ENCODE measurements at places on chromosomes 6 and 20.

DNA sequence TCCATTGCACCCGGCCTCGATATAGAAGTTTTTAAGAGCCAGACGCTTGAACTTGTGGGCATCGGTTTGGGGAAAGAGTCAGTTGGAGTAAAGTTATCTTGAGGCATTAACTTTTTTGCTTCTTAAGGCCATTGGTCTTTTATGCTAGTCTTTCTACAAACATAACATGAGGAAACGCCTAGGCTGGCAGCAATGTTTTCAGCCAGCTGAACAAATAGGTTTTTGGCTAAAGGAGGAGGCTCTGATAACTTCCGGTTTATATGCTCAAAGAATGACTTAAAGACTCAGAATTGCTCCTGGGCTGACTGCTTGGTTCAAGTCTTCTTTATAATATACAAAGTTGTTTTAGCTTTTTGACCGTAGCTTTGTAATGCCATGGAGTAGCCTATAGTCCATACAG, 46.2 kb downstream of the HLA-C start:
- no peak for DNase-seq

DNA sequence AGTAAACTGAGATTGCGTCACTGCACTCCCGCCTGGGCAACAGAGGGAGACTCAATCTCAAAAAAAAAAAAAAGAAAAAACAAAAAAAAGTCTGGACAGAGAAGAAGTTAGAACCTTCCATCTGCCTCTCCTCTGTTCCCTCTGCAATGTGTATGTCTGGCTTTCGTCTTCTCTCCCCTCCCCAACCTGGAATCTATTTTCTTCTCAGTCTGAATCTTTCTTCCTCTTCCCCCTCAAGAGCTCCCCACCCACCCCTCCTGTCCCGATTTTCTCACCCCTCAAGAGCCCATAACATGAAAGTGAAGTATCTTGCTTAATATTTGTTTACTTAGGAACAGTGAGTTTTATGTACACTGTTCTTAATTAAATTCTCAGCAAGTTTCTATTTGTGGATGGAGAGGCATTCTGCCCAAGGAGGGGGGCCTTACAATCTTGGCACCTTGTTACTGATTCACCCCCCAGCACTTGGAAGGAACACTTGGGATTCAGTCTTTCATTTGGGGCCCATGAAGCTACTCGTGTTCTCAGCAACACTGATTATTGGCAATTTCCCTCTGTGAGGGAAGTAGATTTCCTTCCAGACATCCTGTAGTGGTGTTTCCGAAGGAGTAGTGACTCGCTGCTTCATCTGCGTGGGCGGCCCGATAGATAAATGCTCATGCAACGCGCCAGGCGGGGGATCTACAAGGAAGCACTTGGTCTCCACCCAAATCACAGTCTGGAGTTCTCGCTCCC, 69.3 kb upstream of the SRSF6 start:
- no peak for DNase-seq

DNA sequence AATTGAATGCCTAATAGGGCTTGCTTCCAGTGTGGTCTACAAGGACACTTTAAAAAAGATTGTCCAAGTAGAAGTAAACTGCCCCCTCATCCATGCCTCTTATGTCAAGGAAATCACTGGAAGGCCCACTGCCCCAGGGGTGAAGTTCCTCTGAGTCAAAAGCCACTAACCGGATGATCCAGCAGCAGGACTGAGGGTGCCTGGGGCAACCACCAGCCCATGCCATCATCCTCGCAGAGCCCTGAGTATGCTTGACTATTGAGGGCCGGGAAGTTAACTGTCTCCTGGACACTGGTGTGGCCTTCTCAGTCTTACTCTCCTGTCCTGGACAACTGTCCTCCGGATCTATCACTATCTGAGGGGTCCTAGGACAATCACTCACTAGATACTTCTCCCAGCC, 411.5 kb downstream of the TENT5A start:
- no peak for DNase-seq

GRCh38 chr6:90301816-90302215, 5.2 kb upstream of the BACH2 start:
- no peak for DNase-seq

GRCh38 chr6:149318581-149319286, 1.2 kb downstream of the TAB2 start:
- DNase-seq = no peak

DNA sequence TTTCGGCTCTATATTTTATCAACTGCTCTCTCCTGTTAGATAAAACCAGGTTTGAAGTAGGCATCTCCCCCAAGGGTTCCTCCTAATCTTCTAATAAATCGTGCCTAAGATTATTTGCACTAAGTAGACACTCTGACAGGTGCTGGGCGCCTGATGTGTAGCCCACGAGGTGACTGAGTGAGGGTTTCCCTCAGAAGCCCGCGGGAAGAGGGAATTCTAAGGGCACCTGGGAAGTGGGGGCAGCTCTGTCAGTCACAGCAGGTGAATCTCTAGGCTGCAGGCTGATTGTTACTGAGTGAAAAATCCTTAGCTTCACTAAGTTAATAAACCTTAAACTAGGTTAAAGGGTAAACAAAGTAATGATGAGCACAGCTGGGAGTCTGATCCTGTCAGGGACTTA, 68.2 kb downstream of the PXDC1 start:
- no peak for DNase-seq

DNA sequence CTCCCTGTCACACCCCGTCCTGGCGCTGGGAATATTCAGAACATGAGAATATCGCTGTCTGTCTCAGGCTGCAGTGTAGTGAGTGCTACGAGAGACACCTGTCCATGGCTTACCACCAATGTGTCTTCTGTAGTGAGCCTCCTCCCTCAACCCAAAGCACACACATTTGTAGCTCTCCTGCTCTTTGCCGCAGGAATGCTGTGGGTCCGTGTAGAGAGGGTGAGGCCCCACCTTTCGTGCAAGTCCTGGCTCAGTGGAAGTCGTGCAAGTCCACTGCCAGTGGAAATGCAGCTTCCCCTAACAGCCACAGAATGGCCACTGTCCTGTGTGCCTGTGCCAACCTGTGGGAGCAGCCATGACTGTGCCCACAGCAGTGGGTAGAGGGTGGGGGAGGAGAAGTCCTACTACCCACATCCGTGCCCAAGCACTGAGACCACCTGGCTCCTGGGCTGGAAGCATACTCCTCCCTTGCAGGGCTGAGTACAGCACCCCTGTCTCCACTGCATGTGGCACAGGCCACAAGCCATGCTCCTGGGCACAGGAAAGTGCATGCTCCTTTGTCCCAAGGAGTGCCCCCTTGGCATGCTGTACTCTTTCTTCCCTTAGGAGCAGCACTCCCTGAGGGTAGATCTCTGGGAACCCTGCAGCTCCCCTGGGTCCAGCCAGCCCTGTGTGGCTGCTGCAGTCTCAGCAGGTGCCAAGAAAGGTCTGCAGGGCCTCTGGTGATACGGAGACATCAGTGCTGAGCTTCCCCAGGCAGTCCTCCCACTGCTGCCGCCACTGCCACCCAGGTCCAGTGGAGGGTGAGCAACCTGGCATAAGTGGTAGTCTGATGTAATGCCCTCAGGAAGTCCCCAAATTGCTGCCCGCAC, 28.0 kb downstream of the IGF2R start:
- DNase-seq = no peak
